Epithelial cell of esophagus (primary cell): ENCODE measurements at places on chromosomes 12 and 14.

- DNase-seq = no peak
Measured at GRCh38 chr12:109679501-109680263, 33.9 kb upstream of the FAM222A start.

- peak; percentile 85 for DNase-seq
Measured at GRCh38 chr12:116443821-116444589, 115.2 kb upstream of the MAP1LC3B2 start.

DNA sequence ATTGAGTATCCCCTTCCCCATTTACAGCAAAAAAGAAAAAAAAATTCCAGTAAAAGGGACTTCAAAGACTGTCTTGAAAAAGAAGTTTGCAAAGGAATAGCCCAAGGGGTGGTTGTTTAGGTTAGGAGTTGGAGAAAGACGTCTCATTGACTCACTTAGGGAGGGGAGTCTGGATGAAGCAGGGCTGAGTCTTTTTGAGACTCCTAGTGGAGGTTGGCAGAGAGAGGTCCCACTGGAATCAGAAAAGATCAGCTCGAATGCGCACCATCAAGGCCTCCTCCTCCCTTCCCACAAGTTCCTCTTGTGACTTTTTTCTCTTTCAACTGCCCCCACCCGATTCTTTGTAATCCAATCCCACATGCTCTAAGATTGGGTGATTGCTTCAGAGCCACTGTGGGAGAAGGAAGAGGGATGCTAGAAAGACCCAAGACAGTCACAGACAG lies 1.9 kb downstream of the ARHGEF40 start:
- peak; percentile 51 for DNase-seq

DNA sequence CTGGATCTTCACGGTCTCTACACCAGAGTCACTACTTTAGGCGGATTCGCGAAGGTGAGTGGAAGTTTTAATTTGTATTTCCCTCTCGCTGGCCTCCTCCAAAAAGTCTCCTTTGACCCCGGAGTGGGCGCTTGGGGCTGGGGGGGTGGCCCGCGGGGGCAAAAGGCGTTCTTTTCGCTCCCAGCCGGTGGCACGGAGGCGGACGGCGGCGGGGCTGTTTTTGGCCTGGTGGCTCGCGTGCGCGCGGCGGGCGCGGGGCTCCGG lies 510 bp downstream of the ARID2 start:
- no peak for DNase-seq

- DNase-seq = no peak
Measured at GRCh38 chr14:25010471-25010870, 39.5 kb downstream of the STXBP6 start.

- no peak for DNase-seq
Measured at GRCh38 chr12:131803961-131804521, 24.2 kb upstream of the MMP17 start.
